ENCODE measurements at places on chromosomes 4 and X.

DNA sequence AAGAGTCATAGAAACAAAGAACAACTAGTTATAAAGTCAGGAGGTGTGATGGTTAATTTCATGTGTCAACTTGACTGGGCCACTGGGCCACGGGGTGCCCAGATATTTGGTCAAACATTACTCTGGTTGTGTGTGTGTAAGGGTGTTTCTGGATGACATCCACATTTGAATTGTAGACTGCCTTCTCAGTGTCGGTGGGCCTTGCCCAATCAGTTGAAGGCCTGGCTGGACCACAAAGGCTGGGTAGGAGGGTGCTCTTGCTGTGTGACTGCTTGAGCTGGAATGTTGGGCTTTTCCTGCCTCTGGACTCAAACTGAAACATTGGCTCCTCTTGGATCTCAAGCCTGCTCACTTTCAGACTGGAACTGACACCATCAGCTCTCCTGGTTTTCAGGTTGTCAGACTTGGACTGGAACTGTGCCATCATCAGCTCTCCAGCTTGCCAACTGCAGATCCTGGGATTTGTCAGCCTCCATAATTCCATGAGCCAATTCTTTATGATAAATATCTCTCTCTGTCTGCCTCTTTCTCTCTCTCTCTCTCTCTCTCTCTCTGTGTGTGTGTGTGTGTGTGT is 41.4 kb downstream of the CLDN34 start:
- no peak overlapping the region for H3K4me3 ChIP-seq
- H3K27ac ChIP-seq = no peak overlapping the region
- DNase-seq = no peak
- peaks cover 6% of the 10 kb centered on the region for H3K4me1 ChIP-seq

DNA sequence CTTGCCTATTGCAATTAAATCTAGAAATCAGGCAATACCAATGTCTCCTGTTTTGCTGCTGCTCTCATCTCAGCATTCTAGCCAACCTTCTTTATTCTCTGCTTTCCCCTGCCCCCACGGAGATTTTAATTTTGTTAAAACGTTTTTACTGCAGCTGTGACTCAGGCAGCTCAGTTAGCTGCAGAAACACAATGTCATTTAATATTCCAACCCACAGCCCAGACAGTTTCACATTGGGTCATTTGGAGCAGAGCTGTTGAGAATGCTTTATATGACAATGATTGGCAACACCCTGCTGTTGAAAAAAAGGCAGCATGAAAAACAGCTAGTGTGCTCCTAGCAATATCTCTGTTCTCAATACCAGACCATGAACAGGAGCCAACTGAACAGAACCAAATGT is 12.6 kb upstream of the SLC10A4 start:
- no peaks in the 10 kb centered on the region for H3K36me3 ChIP-seq
- no peak overlapping the region for H3K4me3 ChIP-seq
- no peak for DNase-seq
- H3K27me3 ChIP-seq = no peaks in the 10 kb centered on the region
- no peak overlapping the region for H3K27ac ChIP-seq

DNA sequence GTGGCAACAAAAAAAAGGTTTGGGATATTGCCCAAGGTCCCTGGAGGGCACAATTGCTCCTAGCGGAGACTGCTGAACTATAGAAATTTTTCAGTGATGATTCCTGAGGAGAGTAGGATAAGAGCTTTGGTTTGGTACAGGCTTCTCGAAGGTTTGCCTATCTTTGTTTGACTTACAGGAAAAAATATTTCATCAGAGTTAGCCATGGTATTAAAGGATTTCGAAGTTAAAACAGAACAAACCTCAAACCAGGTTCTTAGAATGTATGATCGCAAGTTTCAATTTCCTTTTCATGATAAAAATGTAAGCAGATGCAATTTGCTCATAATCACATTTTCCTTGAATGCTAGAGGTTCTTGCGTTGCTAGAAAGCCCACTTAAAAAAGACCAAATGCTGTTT is 1.7 kb downstream of the EGFL6 start:
- no peaks in the 10 kb centered on the region for H3K4me1 ChIP-seq
- H3K27ac ChIP-seq = no peak overlapping the region
- no peak for DNase-seq
- peaks cover 59% of the 10 kb centered on the region for H3K27me3 ChIP-seq
- H3K36me3 ChIP-seq = no peaks in the 10 kb centered on the region

DNA sequence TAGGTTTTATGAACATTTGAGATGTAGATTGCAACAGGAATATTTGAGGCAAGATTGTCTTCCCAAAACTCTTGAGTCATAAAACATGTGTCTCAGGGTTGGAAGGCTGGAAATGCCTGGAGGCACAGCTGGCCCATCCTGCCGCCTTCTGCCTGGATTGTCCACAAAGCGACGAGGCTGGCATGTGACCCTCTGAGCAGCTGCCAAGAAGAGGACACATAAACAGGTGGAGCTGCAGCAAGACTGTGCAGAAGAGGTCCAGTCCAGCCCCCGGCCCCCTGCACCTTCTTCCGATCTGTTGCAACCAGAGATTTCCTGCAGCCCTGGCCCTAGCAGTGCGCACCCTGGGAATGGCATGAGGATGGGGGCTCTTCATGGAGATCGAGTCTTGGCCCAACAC is 101.9 kb upstream of the BCOR start:
- H3K27me3 ChIP-seq = no peaks in the 10 kb centered on the region
- DNase-seq = no peak
- H3K27ac ChIP-seq = no peak overlapping the region

- no peak for DNase-seq
- H3K4me3 ChIP-seq = no peak overlapping the region
- H3K27ac ChIP-seq = no peak overlapping the region
- no peaks in the 10 kb centered on the region for H3K27me3 ChIP-seq
These were observed 117.6 kb upstream of the BMPR1B start for GRCh38 chr4:94640151-94640550.

GRCh38 chr4:188130355-188130754 is 8.9 kb upstream of the TRIML1 start:
- no peaks in the 10 kb centered on the region for H3K27me3 ChIP-seq
- no peaks in the 10 kb centered on the region for H3K36me3 ChIP-seq
- peaks cover 4% of the 10 kb centered on the region for H3K4me1 ChIP-seq
- no peak overlapping the region for H3K4me3 ChIP-seq

- H3K4me3 ChIP-seq = no peak overlapping the region
- DNase-seq = no peak
- no peaks in the 10 kb centered on the region for H3K36me3 ChIP-seq
- H3K27ac ChIP-seq = no peak overlapping the region
- H3K27me3 ChIP-seq = no peaks in the 10 kb centered on the region
- H3K4me1 ChIP-seq = no peaks in the 10 kb centered on the region
These were observed 377.4 kb downstream of the SMARCA1 start for GRCh38 chrX:129145840-129146272.

DNA sequence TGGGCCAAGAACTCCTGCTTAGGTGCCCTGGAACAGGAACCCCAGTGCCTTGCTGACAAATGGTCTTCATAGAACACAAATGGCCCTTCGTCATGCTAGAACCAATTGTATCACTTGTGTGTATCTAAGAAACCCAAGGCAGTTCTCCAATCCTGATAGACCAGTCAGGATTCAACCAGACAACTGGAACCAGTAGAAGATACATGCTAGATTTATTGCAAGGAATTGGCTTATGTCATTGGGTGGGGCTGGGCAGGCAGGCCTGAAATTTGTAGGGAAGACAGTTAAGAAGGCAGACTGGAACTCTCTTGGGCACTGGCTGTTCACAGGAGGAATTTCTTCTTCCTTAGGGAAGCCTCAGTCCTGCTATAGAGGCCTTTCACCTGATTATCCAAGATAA is 17.0 kb upstream of the TBL1X start:
- H3K4me3 ChIP-seq = no peak overlapping the region
- no peaks in the 10 kb centered on the region for H3K4me1 ChIP-seq
- no peaks in the 10 kb centered on the region for H3K27me3 ChIP-seq

Data from neuronal stem cell (in vitro differentiated cells).